ENCODE measurements at places on chromosomes 1 and 21. TPM values are rescaled to one million over a fixed set of nuclear protein-coding genes. Genes with fewer than 3 reads are reported as not detected.

Gene FAM163A
- under 0.01 TPM for total RNA-seq

- H3K27me3 ChIP-seq, result no peaks in the 10 kb centered on the region
- H3K36me3 ChIP-seq, result no peaks in the 10 kb centered on the region
- DNase-seq, result no peak
- H3K4me3 ChIP-seq, result peak overlapping the region; percentile 100
- H3K4me1 ChIP-seq, result peaks cover 65% of the 10 kb centered on the region
- peak overlapping the region; percentile 94 for H3K27ac ChIP-seq
Measured at GRCh38 chr1:6614019-6614928, 743 bp downstream of the PHF13 start.

- H3K27me3 ChIP-seq, result no peaks in the 10 kb centered on the region
- H3K4me1 ChIP-seq, result no peaks in the 10 kb centered on the region
- DNase-seq, result no peak
- H3K27ac ChIP-seq, result no peak overlapping the region
- H3K4me3 ChIP-seq, result no peak overlapping the region
Measured at GRCh38 chr1:118739501-118739900, 248.6 kb downstream of the TBX15 start.

DNA sequence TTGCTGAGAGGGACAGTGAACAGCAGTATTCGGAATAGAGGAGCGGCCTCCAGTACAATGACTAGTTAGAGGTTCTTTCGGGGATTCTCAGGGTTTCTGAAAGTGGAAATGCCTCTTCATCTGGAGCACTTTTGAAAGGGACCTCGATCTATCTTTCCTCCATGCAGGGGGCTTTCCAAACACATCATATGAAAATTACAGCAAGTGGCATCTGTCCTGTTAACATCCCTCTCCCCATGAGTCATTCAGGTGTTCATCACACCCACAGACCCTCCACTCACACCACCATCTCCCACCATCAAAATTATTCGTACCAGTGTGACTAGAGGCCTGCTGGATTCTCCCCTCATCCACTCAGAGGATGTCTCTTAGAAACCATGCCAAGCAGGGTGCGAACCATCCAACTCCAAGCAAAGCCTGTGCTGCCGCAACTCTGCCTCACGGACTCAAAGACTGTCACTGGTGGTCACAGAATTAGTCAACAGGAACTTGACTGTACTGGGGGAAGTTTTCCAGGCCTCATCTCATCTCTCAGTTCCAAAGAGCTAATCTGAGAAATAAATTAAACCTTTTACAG is 211.1 kb downstream of the MRPL39 start:
- no peak for DNase-seq
- H3K27me3 ChIP-seq, result no peaks in the 10 kb centered on the region
- H3K36me3 ChIP-seq, result no peaks in the 10 kb centered on the region
- H3K27ac ChIP-seq, result no peak overlapping the region
- H3K4me1 ChIP-seq, result no peaks in the 10 kb centered on the region

Data from esophagus muscularis mucosa (tissue), 4 donors.